ENCODE measurements at places on chromosomes 16 and 17. TPM values are rescaled to one million over a fixed set of nuclear protein-coding genes. Genes with fewer than 3 reads are reported as not detected.

The TMEM92 gene
- total RNA-seq, result not detected

GRCh38 chr16:12323007-12323758, 346.6 kb downstream of the SNX29 start:
- no peak overlapping the region for H3K27ac ChIP-seq
- no peak overlapping the region for H3K4me3 ChIP-seq
- H3K4me1 ChIP-seq, result no peaks in the 10 kb centered on the region
- no peaks in the 10 kb centered on the region for H3K27me3 ChIP-seq
- no peaks in the 10 kb centered on the region for H3K36me3 ChIP-seq

The RHBDL1 gene
- total RNA-seq, result 0.48 TPM

- no peaks in the 10 kb centered on the region for H3K36me3 ChIP-seq
- no peak overlapping the region for H3K27ac ChIP-seq
- DNase-seq, result no peak
These were observed 21.3 kb downstream of the C16orf74 start for GRCh38 chr16:85729452-85730185.

- no peak overlapping the region for H3K27ac ChIP-seq
- H3K4me1 ChIP-seq, result no peaks in the 10 kb centered on the region
- H3K36me3 ChIP-seq, result no peaks in the 10 kb centered on the region
- H3K27me3 ChIP-seq, result no peaks in the 10 kb centered on the region
These were observed 105.4 kb upstream of the RBFOX1 start for GRCh38 chr16:7227229-7227721.

All from breast epithelium (tissue), 4 donors.